DMS153 (cell line): ENCODE measurements at places on chromosomes 13 and 19.

- DNase-seq = peak; percentile 32
Observed at GRCh38 chr13:96089749-96090239, at the start of gene HS6ST3. Gene HS6ST3, plus strand, starts transcription at chr13:96090107.

DNA sequence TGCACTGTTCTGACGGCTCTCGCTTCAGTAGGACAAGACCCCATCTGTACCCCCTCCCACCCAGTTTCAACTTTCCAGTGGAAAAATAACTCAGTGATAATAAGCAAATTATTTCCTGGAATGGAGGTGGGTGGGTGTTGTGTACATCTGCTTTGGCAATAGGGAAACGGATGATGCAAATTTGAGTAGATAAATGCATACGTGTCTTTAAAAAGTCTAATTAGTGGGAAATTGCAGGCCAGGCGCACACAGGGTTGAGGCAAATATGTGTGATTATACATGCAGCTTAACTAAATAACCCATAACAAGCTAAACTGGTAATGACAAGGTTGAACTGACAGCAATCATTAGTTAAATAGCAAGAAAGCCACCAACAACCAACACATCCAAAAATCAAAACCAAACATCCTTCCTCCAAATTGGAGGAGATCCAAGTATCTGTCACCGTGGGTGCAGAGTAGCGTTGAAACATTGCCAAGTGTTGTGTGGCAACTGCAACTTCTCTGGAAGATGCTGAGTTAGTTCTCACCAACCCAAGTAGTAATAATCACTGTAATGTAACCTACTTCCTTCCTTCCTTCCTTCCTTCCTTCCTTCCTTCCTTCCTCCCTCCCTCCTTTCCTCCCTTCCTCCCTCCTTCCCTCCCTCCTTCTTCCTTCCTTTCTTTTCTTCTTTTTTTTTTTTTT, 54.6 kb downstream of the TRPM4 start:
- DNase-seq = no peak

- DNase-seq = no peak
Observed at GRCh38 chr13:50220938-50221337, 205.7 kb downstream of the KCNRG start.

DNA sequence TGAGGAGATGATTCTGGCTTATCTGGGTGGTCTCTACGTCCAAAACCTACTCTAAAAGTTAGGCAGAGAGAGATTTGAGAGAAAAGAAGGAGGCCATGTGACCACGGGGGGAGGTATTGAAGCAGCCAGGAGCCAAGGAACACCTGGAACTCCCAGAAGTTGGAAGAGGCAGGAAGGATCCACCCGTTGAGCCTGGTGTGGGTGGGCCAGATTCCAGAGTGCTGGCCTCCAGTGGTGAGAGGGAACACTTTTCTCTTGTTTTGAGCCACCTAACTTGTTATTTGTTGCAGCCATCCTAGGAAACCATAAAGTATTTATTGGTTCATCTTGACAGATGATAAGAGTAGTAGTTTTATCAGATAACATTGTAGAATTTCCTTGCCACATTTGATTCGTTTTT, 396.9 kb downstream of the MYO16 start:
- DNase-seq = no peak

GRCh38 chr19:2394442-2395292, 32.7 kb downstream of the TIMM13 start:
- no peak for DNase-seq

DNA sequence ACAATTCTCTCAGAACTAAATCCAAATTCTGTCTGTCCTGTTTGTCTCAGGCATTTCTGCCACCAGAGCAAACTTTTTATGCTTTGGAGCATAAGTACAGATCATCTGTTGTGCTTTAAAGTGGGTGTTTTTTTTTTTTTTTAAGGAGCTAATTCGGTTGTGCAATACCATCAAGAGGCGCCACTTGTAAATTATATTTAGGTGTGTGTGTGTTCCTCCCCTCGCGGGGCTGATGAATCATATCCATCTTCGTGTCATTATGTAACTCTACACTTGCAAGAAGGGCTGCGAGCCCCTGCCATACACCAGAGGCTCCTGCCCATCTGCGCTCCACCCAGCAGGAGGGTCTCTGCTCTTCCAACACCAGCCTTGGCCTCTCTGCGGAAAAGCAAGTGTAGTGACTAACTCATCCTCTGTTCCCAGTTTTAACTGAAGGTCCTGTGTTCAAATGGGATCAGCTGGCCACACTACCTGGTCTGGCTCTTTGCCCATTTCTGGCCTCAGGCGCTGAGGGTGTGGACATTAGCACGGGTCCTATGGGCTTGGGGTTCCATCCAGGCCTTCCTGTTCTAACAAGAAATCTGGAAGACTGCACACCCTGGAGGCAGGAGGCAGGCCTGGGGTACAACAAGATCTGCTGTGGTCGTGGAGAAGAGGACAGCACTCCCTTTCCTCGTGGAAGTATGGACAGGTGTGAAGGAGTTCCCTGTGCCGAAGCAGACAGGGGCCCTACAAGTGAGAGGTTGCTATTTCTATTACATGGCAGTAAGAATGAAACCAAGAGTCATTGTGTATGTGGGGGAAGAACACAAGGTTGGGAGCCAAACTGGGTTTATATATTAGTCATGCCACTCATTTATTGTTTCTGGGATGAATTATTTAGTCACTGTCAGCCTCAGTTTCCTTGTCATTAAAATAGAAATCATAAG, 96.1 kb upstream of the MBNL2 start:
- DNase-seq = peak; percentile 40

DNA sequence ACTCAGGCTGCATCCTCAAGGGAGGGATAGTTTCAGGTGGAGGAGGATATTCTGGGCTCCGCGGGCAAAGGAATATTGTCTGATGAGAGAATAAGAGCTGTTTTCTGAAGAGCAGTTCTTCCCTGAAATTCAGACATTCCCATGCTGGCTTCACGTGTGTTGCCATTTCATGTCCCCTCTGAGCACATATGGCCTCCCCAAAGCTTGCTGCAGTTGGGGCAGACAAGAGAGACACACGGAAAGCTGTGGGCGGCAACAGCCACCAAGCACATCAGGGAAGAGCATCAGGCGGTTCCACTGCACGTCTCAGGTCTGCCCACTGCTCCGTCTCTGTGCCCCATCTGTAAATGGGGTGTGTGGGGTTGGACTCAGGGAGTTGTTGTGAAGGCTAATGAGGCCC, 247.5 kb upstream of the TSHZ3 start:
- no peak for DNase-seq

DNA sequence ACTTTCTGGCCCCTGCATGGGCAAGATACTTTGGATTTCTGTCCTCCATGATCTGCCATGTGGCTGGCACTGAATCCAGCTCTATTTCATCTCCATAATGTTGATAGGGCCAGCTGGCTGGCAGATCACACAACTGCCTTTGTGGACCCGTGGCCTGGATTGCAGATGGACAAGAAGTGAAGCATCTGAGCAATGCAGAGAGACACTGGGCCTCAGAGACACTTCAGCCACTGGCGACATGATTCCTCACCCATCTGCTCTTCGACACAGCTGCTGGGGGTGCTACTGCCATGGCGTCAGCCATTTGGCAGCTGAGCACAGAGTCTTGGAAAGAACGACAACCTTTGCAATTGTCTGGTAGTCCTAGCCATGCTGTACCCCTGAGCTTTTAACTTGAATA, 79.5 kb upstream of the MYO16 start:
- no peak for DNase-seq

GRCh38 chr13:26384587-26384986, 130.7 kb downstream of the CDK8 start:
- DNase-seq = no peak

DNA sequence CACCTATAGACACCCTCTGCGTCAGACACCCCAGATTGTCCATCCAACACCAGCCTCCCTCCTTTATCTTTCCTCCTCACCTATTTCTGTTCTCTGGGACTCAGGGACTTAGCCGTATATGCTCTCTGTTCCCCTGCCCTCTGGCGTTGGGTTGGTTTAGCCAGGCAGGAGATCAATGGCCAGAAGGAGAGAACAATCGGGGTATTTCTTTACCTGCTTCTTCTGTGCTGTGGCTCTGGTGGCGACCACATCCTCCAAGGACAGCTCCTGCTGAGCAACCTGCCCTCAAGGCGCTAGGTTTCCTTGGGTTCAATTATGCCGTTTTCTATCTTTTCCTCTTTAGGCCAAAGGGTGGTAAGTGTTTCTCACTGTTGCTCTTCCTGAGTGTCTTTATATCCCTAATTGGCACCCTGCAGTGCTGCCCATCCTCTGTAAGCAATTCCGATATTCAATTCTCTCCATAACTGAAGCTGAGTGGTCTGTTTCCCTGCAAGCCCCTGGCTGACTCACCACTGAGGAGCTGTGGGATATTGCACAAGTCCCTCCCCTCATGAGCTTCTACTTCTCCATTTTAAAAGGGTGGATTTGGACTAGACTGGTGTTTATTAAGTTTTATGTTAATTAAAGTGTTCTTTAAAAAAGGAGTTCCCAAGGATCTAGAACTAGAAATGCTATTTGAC, 63.7 kb upstream of the TMTC4 start:
- DNase-seq = no peak

DNA sequence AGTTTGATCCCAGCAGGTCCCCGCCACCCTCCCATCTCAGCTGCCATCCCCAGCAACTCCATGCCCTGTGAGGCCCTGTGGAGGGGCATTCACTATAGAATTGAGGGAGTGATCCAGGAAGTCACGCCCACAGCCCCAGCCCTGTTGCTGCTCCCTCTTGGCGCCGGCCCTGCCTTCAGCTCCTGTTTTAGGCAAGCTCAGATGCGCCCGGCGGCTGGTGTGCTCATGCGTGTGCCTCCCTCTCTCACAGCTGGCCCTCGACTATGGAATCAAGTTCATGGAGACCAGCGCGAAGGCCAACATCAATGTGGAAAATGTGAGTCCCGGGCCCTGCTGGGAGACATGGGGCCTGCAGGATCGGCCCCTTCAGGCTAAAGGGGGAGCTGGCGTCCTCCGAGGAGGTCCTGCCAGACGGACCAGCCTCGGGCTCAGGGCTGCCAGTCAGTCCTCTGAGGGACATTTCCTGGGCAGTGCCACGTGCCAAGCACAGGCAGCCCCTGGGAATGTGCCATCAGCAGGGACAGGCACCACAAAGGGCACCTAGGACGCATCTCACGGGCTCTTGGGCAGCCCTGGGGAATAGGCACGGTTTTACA, 15.6 kb upstream of the HSH2D start:
- DNase-seq = no peak

DNA sequence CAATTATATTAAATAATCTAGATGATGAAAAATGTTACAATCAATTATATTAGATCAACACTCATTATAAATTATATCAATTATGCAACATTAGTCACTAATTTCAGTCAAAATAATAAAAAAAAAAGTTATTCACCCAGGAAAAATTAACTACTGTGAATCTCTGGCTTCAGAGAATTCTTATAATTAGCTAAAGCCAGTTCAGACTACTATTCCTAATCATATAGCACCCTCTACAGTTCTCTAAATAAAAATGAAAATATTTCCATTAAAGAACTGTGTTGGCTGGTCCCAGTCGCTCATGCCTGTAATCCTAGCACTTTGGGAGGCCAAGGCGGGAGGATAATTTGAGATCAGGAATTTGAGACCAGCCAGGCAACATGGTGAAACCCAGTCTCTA, 33.0 kb downstream of the XPO4 start:
- no peak for DNase-seq

GRCh38 chr13:26914624-26915023, 154.0 kb upstream of the GPR12 start:
- DNase-seq = peak; percentile 87

- peak; percentile 95 for DNase-seq
Observed at GRCh38 chr19:51071095-51071405, 6.2 kb upstream of the KLK13 start.

- no peak for DNase-seq
Observed at GRCh38 chr19:35612224-35612558, 344 bp upstream of the HAUS5 start.

GRCh38 chr13:110853235-110853721, 61.6 kb downstream of the ANKRD10 start:
- DNase-seq = no peak

DNA sequence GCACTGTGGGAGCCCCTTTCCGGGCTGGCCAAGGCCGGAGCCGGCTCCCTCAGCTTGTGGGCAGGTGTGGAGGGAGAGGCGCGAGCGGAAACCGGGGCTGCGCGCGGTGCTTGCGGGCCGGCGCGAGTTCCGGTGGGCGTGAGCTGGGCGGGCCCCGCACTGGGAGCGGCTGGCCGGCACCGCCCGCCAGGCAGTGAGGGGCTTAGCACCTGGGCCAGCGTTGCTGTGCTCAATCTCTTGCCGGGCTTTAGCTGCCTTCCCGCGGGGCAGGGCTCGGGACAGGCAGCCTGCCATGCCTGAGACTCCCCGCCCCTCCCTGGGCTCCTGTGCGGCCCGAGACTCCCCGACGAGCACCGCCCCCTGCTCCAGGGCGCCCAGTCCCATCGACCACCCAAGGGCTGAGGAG, 405.2 kb upstream of the PRR20A start:
- no peak for DNase-seq

DNA sequence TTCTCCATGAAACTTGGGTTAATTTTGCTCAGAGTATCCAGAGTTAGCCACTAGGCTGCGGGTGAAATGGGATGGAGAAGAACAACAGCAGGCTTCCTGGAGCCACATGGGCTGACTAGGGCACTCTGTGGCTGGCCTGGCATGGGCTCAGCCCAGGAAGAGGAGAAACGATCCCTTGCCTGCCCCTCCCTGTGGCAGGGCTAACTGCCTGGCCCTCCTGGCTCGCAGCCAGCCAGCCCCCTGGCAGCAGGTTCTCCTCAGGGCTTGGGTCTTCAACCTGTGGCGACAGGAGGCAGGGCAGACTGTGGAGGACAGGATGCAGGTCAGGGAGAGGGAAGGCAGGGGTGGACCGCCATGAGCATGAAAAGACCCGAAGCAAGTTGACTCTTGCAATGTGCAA, 78.7 kb upstream of the GPR183 start:
- no peak for DNase-seq

DNA sequence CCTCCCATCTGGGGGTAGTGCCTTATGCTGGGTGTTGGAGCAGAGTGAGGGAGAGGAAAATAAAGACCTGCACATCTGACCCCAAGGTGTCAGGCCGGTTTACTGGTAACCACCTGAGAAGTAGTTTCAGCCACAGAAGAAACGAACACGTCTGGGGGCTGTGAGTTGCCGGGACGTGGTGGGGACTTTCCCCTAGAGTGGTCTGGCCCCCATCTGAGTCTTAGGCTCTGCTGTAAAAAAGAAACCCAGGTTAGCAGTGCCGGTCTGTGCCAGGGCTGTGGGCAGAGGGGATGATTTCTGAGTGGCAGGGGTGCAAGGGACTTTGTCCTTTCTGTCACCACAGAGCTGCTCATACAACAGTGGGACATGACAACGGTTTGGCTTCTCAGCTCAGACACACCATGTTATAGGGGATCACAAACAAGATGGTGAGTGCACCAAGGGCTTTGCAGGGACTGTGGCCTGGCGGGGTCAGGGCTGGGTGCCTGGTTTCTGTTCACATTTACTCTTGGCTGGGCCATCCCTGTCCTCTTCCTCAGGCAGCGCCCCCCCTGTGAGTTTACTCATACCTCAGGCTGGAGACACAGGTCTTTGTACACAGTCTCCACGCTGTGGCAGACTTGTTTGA, 9.0 kb downstream of the GCDH start:
- DNase-seq = no peak
